ENCODE measurements at places on chromosomes 7 and 10. TPM values are rescaled to one million over a fixed set of nuclear protein-coding genes. Genes with fewer than 3 reads are reported as not detected.

DNA sequence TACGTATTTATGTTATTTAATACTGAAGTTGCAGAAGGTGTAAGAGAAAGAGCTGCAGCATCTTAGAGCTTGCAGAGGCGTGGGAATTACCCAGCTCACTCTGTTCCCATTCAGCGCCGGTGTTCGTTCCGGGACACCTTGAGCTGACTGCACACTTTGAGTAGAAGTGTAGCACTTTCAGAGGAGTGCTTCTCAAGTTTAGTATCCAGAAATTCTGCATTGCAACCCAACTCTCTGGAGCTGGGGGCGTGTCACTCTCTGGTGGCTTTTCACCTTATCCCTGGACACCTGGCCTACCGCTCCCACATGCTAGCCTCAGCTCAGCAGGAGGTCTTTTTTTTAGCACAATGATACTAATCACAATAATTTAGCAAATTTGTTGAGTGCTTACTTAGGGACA, 66.4 kb upstream of the SHH start:
- DNase-seq: no peak

DNA sequence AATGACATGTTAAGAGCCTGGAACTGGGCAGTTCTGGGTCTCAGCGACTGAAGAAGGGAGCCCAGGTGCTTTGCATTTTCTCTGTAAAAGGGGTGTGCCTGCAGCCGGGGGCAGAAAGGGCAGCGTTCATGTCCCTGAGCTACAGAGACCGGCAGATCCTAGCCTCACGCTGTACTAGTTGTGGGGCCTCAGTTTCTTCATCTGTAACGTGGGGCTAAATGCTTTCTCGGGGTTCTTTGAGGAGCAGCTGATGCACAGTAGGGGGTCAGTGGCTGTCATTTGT, 79.6 kb downstream of the NEURL1 start:
- no peak for DNase-seq

GRCh38 chr10:60572511-60573194, 183.0 kb upstream of the ANK3 start:
- DNase-seq: peak; percentile 11

DNA sequence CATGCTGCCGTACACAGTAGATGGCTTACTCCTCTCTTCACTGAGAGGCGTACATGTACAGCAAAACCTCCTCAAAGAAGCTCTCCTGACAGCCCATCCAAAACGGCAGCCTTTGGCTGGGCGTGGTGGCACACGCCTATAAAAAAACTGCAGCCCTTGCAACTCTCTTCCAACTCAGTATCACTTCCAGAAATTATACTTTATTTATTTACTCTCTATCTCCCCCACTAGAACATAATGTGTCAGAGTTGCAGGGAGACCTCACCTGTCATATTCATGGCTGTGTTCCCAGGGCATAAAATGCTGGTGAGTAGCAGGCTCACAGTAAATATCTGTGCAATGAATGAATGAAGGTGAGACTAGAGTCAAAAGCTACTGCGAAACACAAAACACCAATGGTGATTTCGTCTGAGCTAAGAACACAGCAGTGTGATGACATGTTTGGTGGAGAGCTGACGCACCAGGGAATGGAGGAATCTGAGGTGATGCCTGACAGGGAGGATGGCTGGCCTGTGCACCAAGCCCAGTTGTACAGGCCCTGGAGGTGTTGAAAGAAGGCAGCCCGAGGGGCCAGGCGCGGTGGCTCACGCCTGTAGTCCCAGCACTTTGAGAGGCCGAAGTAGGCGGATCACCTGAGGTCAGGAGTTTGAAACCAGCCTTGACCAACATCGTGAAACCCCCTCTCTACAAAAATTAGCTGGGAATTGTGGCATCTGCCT, 55.3 kb downstream of the COBL start:
- no peak for DNase-seq

DNA sequence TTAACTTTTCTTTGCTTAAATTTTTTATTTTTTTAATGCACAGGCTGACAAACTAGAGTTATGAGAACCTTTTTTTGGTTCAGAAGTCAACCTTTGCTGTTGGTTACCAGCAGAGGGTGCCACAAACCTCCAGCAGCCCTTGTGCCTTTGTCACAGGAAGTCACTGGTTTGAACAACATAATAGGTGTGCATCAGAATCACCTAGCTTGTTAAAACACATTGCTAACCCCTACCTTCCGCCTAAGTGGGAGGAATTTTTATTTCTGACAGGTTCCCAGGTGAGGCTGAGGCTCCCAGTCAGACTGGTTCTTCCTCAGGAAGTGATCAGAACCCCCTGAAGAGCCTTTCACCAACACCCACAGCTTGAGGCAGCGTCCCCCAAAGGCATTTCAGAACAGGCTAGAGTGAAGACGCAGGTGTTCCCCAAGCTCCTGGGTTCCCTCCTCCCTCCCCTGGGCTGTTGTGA, 22.6 kb upstream of the VDAC2 start:
- peak; percentile 60 for DNase-seq

DNA sequence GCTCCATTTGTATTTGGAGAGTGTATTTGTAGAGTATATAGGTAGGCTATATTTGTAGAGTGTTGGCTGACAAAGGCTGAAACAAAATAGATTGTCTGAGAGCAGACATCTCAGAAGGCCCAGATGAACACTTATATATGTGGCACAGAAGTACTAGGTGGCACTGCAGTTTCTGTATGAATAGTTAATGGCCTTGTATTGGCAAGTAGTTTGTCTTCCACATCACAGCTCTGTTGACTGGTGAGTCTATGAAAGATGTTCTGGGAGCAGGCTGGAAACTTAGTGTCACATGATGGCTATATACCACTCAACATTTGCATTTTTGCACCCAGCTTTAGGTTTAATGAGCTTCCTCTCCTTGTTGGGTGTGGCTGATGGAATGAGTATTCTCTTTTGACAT, 51.9 kb downstream of the CCNY start:
- no peak for DNase-seq

DNA sequence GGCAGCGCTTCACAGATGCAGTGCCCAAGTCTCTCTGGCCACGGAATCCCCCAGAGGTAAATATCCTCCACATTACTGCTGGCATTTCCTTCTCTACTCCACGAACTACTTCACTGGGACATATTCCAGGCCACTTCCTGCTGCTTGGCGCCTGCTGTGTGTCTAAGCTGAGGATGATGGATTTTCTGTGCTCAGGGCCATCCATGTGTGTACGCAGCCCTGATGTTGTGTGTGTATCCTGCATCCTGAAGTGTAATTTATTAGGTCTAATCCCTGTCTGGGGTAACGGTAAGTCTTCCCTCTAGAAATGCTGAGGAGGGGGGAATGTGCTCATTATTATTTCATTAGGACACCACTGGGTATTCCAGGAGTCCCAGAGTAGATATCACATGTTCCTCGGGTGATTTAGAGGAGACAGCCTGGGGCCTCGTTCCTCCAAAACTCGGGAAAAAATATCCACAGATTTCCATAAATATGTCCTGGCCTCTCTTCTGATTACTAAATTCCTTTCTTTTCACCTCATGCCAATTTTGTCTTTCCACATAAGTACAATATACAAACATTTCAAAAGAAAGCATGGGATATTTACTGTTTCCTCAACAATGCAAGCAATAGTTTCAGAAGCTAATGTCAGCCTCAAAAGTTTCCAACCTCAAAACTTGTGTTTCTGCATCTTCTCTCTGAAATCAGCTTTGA, 25.5 kb upstream of the HABP2 start:
- no peak for DNase-seq

DNA sequence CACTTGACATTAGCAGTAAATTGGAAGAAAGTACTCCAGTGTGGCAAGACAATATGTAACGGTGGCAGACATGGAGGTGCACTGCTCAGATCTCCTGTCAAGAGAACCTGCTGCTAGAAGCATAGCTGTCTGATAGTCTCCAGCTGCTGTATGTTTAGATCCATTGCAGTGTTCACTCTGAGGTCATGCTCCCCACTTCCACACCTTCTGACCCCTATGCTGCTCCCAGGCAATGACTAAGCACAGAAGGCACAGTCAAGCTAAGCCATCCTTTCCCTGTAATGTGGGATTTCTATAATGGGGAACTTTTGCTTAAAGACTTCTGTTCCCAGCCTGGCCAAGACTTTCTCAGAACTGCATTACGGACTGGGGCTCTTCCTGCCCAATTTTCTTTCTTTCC, 315.8 kb downstream of the HPSE2 start:
- DNase-seq: no peak

- DNase-seq: no peak
Observed at GRCh38 chr10:94288361-94289101, 74.2 kb downstream of the NOC3L start.

DNA sequence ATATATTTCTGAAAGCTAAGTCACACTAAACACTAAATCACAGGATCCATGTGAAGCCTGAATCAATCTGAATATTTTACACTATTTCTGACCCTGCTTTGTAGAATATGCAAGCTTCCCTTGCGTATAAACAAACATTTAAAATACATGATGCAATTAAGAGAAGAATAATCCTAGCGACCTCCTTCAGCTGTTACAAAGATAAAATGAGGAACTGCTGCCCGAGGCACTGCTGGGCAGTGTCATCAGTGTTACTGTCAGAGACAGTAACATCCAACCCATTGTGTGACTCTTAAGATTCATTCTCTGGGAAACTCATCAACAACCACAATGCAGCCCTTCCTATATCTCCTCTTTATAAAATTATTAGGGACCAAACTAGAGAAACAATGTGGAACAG, 61.6 kb downstream of the COBL start:
- no peak for DNase-seq

DNA sequence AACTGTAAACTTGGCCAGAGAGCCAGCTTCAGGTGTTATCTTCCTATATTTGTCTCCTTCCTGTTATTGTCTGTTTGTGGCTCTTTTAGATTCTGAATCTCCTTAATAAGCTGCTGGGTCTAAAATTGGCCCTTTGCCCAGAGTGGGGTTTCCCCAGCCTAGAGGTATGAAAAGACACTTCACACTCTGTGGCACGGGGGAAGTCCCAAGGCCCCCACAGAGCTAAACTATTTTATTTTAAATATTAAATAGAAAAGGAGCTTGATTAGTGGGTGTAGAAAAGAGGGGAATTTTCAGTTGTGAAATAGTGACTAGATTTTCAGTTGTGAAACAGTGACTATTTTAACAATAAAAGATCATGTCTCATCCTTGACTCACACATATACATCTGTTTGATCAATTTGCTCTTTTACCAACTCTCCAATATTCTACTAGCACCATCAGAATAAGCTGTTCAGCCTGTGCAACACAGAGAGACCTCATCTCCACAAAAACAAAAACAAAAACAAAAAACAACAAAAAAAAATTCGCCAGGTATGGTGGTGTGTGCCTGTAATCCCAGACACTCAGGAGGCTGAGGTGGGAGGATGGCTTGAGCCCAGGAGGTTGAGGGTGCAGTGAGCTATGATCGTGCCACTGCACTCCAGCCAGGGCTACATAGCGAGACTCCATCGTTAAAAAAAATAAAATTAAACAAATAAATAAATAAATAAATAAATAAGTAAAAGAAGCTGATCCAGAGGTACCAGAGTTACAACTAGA, 24.9 kb upstream of the ADO start:
- DNase-seq: peak; percentile 86

GRCh38 chr7:40749877-40750276, 615.1 kb downstream of the SUGCT start:
- no peak for DNase-seq

DNA sequence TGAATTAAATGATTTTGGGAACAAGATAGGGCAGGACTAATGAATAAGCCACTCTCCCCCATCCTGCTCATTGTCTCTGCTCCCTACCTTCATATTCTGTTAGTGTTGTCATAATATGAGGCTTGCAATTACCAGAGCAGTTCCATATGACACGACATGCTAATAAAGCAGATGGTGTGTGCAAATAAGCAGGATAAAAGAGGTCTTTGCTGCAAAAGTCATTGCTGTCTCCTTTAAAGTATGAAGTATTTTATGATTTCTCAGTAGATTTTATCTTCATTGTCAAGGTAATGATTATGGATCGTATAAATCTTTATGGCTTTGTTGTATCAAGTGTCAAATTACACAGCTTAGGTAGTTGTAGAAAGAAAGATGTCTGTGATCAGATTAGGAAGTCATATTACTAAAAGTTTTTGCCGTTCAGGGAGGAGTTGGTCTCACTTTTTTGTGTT, 114.8 kb downstream of the SDK1 start:
- DNase-seq: no peak

DNA sequence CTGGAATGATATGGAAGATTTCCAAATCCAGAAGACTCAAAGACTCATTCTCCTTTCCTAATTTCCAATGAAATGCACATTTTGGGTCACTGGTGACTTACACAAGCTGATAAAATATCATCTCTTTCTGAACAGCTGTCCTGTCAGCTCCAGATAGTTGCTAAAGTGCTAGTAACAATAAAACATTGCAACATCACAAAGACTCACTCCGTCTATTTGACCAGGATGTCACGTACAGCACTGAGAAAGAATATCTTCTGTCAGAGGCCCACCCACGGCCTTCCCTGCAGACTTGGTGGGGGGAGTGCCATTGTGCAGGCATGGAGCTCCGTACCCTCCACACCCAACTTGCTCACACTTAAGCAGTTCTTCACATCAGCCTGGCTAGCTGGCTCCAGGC, 78.9 kb upstream of the EGR2 start:
- DNase-seq: no peak

DNA sequence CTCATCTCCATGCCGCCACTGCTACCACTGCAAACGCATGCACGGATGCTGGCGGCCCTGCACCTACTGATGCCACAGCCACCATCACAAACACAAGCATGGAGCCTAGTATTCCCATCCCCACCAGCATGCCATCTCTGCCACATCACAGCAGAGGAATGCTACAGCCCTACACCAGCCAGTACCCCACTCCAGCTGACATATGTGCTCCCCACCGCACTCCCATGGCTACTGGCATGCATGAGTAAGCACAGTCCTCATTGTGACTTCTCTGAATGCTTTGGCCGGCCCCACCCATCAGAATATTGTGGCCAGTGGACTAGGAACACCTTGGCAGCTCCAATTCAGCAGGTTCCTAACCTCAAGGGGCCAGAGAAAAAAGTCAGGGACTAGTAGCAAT, 705.5 kb downstream of the POM121L12 start:
- no peak for DNase-seq

- DNase-seq: no peak
Observed at GRCh38 chr7:128881458-128882125, 18.9 kb downstream of the ATP6V1F start.

GRCh38 chr10:106107706-106108105, 1056.8 kb downstream of the SORCS1 start:
- no peak for DNase-seq

- DNase-seq: no peak
Observed at GRCh38 chr7:132899833-132900232, 182.1 kb downstream of the CHCHD3 start.

- no peak for DNase-seq
Observed at GRCh38 chr7:114405427-114405826, 9.2 kb upstream of the FOXP2 start.

- no peak for DNase-seq
Observed at GRCh38 chr10:128400564-128400963, 274.3 kb upstream of the MKI67 start.

Gene SKIDA1
- not detected for total RNA-seq

Gene CDC14C
- total RNA-seq: not detected

Gene OPN4
- not detected for total RNA-seq

Gene PLXDC2
- 0.21 TPM for total RNA-seq

Gene DPCD
- total RNA-seq: 8.5 TPM

Gene CRPPA
- total RNA-seq: 0.46 TPM

Gene DCLRE1C
- 8.4 TPM for total RNA-seq

Data from activated T-cell treated with anti-CD3 and anti-CD28 coated beads, Interleukin-2, amount 50 U/mL, for 4 hours (primary cell).